ELF-1 (cell line): ENCODE measurements at places on chromosomes 16 and 17.

GRCh38 chr16:29702269-29702668, 23.3 kb downstream of the QPRT start:
- no peak for DNase-seq

DNA sequence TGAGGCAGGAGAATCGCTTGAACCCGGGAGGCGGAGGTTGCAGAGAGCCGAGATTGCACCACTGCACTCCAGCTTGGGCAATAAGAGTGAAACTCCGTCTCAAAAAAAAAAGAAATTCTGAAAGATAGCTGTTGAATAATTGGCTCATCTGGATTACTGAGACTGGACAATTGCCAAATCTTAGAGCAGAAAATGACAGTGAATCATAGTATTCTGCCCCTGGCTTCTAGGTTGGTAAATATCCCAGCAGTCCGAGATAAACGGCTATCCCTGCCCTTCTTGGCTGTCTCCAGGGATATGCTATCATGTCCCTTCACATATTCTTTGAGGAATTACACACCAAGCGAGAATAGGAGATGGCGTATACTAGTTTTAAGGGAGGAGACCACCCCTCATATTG, 35.5 kb upstream of the METTL16 start:
- DNase-seq: no peak

DNA sequence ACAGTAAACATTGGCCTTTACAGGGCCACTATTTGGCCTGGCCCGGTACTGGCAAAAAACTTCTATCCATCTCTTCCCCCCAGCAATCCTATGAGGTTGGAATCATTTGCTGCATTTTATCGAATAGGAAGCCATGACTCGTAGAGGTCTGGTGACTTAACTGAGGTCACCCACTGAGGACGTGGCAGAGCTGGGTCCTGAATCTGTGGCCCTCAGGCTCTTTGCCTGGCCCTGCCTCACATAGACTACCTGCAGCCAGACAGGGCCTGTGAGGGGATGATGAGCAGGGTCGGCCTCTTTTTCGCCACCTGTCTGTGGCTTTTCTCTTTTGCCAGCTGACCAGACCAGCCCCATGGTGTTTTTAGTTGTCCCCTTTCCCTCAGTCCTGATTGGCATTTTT, 1.9 kb downstream of the PPP4C start:
- DNase-seq: no peak

DNA sequence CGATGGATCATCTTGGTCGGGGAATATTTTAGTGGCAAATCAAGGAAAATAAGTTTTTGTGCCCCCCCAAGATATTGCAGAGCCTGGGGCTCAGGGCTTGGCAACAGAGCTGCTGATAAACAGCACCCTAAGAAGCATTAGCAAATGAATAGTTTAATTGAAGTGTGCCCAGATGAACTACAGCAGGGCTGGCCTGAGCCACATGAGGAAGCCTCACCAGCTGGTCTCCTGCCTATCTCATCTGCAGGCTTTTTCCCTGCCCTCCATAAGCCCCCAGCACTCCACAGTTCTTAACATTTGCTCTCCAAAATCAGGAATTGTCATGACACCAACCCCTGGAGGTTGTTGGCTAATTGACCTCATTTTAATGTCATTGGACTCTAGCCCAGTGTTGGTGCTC, 480.2 kb downstream of the HS3ST3B1 start:
- DNase-seq: no peak

- no peak for DNase-seq
Measured at GRCh38 chr17:37221865-37222264, 153.9 kb upstream of the C17orf78 start.
